Activated naive CD8-positive, alpha-beta T cell treated with anti-CD3 and anti-CD28 coated beads, Interleukin-2, amount 10 ng/mL, durations not matched to agents 7 days and 5 days (primary cell): ENCODE measurements at places on chromosomes 4 and X. TPM values are rescaled to one million over a fixed set of nuclear protein-coding genes. Genes with fewer than 3 reads are reported as not detected.

DNA sequence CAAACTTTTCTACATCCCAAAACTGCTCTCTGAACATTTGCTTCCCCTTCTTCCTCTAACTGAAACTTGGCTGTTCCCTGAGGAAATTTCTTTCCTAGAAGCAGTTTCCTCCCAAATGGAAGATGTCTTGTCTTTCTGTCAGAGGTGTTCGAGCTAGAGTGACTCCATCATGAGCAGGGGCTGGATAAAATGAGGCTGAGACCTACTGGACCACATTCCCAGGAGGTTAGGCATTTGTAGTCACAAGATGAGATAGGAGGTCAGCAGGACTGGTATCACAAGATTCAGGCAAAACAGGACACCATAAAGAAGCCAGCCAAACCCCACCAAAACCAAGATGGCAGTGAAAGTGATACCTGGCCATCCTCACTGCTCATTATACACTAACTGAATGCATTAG, 35.8 kb upstream of the PGRMC2 start:
- no peak for DNase-seq

- DNase-seq = no peak
These were observed 38.2 kb downstream of the EDNRA start for GRCh38 chr4:147518846-147519767.

- no peak for DNase-seq
These were observed 78.0 kb upstream of the CCDC160 start for GRCh38 chrX:134158821-134159512.

DNA sequence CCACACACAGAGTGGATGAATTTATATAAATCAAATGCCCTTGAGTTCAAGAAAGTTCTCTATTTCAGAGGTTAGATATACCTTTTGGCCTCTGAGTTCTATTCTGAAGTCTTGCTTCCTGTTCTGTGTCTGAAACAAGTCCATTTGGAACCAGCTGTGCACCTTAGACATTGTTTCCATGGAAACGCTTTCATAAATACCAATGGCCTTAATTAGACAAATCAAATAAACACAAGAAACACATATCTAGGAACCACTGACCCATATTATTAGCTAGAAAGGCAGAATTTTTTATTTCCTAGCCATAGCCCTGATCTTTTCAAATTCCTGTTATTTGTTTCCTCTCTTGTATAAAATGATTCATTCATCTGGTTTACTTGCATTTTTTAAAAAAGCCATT, 8.4 kb upstream of the C4orf54 start:
- DNase-seq = no peak

DNA sequence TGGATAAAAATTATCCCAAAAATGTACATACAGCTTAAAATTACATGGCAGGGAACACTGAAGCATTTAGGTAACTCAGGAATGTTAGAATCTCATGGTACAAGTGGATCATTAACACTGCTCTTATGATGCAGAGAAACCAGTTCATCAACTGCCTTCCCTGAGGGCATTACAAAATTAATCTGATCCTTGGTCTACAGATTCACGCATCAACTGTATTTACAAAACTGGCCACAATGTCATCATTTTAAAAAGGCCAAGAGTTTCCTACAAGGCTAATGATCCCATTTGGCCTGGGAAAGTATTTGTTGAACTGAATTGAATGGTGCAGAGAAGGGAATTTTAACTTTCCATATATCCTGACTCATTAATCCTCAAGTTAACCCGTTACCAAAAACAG, 84.6 kb downstream of the TSPAN5 start:
- no peak for DNase-seq

DNA sequence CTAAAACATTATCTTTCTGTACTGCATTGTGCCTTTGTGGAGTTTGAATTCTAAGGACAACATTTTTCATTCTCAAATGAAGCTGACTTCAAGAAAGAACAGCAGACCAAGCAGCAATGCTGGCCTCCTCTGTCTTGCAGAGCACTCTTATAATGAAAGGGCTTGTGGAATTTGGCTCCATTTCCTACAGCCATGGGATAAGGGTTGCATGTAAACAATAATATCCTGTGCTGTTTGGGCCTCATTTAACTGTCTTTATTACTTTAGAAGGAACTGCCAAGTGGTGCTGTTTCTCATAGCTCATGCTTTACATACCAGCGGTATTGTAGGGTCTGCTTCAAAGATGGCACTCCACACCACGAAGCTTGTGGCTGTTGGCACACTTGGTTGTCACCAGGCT, 111.4 kb upstream of the EOLA2 start:
- DNase-seq = no peak

- DNase-seq = no peak
These were observed 162.9 kb downstream of the NSUN7 start for GRCh38 chr4:40912460-40913184.

DNA sequence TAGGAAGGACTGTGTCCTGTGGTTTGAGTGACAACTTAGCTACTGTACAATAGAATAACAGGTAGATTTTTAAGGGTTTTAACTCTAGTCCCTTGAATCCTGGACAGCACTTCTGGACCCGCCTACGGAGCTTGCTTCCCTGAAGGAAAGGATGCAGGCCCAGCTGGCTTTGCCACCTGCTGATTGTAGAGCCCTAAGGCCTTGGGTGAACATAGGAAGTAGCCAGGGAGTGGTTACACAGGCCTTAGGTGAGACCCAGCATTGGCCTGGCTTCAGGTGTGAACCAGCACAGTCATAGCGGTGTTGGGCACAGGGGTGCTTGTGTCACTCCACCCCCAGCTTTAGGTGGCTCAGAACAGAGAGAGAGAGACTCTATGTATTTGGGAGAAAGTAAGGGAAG, 413.5 kb downstream of the GRIA2 start:
- no peak for DNase-seq

GRCh38 chr4:189200353-189200752, 740.3 kb upstream of the FRG1 start:
- no peak for DNase-seq

DNA sequence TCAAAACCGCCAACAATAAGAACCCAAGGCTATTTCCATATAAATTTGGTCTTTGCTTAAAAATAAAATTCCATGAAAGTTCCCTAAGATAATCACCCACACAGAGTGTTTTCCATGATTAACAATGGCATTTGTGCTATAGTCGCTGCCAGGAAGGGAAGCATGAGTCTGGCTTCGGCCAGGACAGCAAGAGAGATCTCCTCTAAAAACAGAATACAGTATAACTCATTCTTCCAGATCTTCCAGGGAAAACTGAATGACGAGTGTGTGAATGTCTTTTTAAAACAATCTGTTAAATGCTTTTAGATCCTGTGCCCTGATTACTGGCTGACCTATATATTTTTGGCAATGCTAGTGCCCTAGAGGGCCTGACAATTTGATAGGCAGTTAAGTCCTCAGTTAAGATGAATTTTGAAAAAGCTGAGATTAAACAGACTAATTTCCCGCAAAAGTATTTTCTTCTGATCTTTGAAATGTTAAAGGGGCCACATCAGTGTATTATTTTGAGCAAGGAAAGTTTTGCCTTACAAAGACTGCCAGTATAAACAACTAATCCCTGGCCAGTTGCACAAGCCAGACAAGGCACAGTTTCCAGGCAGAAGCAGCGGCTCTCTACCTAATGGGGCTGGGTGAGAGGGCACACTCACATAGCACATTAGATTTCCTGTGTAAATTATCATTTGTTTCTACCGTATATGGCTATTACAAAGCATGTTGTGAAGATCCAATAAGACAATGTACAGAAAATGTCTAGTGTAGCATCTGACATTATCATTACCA, 127.3 kb downstream of the DCHS2 start:
- no peak for DNase-seq

- no peak for DNase-seq
These were observed 212.7 kb downstream of the SH3BGRL start for GRCh38 chrX:81414630-81415029.

- no peak for DNase-seq
These were observed 457.9 kb downstream of the KCNIP4 start for GRCh38 chr4:21490682-21491081.

DNA sequence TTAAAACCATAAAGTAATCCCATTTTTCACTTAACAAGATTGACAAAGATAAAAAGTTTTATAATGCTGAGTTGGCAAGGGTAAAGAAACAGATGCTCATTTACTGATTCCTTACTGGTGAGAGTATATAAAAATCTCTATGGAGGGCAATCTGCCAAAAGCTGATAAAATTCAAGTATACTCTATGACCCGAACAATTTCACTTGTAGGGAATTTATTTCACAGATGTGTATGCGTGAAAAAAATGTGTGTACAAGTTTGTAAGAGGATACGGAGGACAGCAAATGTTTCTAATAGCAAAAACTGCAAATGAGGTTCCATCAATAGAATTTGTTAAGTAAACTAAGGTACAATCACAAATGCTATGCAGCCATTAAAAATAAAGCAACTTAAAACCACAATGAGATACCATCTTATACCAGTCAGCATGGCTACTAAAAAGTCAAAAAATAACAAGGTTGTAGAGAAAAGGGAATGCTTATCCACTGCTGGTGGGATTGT, 23.4 kb downstream of the DHX15 start:
- DNase-seq = no peak

GRCh38 chrX:109841257-109841656, 108.2 kb upstream of the ACSL4 start:
- DNase-seq = no peak

- no peak for DNase-seq
These were observed 79.5 kb downstream of the CBR4 start for GRCh38 chr4:168930413-168931196.

GRCh38 chrX:39850630-39851152, 247.1 kb downstream of the BCOR start:
- DNase-seq = peak; percentile 44

GRCh38 chr4:74096265-74096980, 2.6 kb downstream of the CXCL2 start:
- DNase-seq = no peak

GRCh38 chrX:46234775-46235174, 310.4 kb downstream of the ZNF674 start:
- DNase-seq = no peak

DNA sequence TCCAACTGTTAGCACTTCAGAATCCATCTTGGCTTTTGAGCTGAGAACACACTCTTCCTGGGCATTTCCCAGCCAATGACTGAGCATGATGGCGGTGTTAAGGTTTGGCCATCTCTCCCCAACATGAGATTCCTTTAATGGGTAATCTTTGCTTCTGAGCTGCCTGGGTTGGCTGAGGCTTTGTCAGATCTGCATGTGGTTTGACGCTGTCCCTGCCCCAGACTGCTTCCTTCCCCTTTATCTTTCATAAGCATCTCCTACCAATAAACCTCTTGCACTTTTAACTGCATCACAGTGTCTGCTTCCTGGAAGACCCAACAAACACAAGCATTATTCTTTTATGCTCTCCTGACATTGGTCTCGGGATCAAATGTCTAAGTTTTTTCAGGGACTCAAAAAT, 31.5 kb upstream of the DIPK2B start:
- DNase-seq = no peak

DNA sequence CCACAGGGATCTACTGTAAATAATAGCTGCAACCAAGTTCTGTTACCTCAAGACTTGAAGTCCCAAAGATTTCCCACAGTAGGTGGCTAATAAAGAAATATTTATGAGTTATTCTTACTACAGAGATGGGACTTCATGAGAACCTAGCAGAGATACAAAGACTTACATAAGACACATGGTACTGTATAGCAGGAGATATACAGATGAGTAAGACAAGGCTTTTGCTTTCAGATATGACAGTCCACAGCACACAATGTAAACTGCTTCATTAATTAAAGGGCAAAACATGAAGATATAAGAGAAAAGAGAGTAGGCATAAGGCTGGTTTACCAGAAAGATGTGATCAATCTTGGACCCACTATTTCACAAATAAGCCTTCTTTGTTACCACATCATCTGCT, 6.6 kb downstream of the ANKRD17 start:
- DNase-seq = no peak

DNA sequence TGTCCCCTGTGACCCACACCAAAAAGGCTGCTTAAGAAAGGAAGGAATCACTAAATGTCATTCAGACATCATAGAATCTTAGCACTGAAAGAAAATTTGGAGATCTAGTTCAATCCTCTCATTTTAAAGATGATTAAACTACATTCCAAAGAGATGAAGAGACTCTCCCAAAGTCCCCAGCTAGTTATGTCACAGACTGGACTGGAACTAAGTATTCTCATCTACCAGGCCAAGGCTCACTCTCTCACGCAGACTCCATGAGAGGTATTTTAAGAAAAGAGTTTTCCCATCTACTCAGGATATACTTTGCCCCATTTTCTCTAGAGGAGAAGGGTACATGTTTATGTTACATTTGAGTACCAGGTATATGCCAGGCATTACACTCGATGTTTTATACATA, 6.9 kb downstream of the FABP2 start:
- DNase-seq = no peak

- no peak for DNase-seq
These were observed 11.5 kb downstream of the PRPS2 start for GRCh38 chrX:12802741-12803140.

DNA sequence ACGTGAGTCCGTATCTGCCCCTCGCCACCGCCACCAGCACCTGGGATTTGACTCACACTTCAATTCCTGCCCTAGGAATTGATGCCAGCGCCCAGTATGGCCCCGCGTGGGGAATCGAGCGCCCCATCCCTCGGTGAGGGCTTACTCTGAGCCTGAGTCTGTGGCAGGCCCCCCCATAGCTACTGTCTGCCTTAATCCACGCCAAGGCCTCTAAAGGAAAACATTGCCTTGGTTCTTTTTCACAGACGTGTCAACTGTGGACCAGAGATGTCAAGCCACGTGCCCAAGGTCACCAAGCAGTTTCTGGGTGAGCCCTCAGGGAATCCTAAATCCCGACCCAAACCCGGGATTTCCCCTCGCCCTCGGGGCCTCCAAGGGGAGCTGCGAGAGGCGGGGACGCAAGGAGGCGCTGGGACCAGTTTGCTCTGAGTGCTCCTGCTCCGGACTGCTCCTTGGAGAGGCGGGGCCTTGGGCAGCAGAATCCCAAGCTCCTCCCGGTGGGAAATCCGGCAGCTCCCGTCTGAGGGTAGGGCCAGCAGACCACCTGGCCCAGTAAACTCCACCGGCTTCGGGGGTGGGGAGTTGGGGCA, 12.9 kb downstream of the MSX1 start:
- DNase-seq = no peak

- no peak for DNase-seq
These were observed 88.3 kb downstream of the AMELX start for GRCh38 chrX:11381464-11381863.

GRCh38 chr4:1385373-1386340, 20.6 kb downstream of the NKX1-1 start:
- peak; percentile 20 for DNase-seq

DNA sequence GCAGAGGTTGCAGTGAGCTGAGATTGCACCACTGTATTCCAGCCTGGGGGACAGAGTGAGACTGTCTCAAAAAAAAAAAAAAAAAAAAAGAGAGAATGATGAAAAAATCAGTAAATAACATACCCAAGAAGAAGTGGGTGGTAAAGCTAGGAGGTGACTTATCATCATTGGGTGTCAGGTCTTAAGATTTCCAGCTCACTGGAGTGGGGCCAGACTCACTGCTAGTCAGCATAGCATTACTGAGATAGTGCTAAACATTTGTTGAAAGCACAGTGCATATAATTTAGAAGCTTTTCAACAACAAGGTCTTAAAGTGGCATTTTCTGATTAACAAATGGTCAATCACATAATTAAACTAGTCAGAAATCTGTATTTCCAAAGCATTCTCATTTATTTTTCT, 221.8 kb upstream of the GYPA start:
- DNase-seq = no peak

The STS gene
- 1.1 TPM for total RNA-seq

The SERTM2 gene
- total RNA-seq = not detected

The SPACA5B gene
- total RNA-seq = not detected

The PCSK1N gene
- total RNA-seq = 1.2 TPM

The SRD5A3 gene
- total RNA-seq = 6.0 TPM

The MAGEA11 gene
- total RNA-seq = not detected

The MAGEE1 gene
- total RNA-seq = 7.7 TPM

The MAGEB17 gene
- total RNA-seq = not detected

The TCEAL2 gene
- 0.31 TPM for total RNA-seq

The CT45A2 gene
- total RNA-seq = not detected
